ENCODE measurements at places on chromosomes 13 and 19.

DNA sequence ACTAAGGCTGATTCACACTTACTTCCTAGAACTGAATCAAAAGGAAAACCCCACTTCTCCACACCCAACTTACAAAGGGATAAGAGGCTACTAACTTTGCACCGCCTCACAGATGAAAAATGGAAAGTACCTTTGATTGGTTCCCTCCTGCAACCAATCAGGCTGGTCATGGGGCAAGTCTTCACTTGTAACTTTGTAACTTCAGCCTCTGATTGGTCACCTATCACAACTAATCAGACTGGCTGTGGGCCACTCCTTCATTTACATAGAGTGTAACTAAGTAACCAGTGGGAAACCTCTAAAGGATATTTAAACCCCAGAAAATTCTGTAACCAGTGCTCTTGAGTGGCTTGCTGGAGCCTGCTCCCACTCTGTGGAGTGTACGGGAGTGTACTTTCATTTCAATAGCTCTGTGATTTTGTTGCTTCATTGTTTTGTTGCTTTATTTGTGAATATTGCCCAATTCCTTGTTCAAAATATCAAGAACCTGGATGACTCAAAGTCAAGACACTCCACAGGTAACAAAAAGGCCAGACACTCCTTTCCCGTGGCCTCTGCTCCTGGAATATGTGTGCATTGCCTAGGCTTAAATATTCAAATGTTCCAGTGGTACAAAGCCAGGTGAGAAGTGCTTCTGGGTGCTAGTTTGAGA lies 50.5 kb downstream of the RFC3 start:
- no peak for DNase-seq

- DNase-seq, result no peak
Measured at GRCh38 chr19:58558623-58559274, 338 bp upstream of the UBE2M start.

- no peak for DNase-seq
Measured at GRCh38 chr13:41802043-41802683, 158.7 kb downstream of the VWA8 start.

GRCh38 chr19:34375598-34375997 lies 10.6 kb downstream of the GPI start:
- no peak for DNase-seq

DNA sequence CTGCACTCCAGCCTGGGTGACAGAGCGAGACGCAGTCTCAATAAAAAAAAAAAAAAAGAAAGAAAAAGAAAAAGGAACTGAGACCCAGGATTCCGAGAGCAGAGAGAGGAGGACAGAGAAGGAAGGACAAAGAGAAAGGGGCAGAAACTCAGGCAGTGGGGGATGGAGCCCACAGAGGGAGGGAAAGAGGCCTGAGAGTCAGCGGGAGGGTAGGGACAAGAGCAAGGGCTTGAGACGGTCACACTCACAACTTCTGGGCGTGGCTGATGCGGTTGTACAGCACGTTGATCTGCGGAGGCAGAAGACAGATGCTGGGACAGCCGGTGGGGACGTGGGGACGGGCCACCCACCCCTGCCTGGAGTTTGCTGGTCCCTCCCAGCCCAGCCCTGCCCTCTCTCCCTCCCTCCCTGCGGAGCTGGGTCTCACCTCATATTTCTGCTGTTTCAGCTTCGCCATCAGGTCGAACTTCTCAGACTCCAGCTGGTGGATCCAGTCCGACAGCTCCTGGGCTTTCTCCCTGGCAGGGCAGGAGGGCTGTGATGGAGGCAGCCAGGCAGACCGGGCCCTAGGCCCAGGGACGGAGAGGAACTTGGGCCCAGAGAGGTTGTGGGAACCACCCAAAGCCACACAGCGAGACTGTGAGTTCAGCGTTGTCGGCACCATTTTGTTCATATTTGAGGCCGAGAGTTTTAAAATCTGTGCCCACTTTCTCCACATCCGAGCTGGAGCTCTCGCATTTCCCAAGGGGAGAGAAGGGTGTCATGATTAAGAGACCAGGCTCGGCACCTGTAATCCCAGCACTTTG lies 15.2 kb downstream of the TNNT1 start:
- no peak for DNase-seq

- DNase-seq, result no peak
Measured at GRCh38 chr13:103884101-103884723, 818.0 kb upstream of the SLC10A2 start.

All from cortex of kidney (tissue), 1 donor.